ENCODE measurements at places on chromosomes 12 and 14. TPM values are rescaled to one million over a fixed set of nuclear protein-coding genes. Genes with fewer than 3 reads are reported as not detected.

The RFX4 gene
- 0.64 TPM for total RNA-seq

DNA sequence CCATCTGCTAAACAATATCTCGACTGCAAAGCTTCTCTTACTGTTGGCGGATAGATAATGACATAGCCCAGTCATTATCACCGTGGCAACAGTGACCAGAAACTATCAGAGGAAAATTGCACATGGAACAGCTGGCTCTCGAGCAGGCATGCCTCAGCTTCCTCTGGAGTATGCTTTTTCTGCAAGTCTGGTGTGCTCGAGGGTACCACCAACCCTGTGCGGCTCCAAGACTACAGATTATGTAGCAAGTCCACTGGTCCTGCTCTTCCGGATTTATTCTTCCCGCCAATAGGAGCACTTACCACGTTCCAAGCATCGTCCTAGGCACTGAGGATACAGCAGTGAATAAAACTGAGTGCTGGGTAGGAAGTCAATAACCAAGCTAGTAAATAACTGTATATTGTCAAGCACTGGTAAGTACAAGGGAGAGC is 1.4 kb upstream of the GLRX5 start:
- no peak for DNase-seq

The LGR5 gene
- total RNA-seq, result 0.15 TPM

DNA sequence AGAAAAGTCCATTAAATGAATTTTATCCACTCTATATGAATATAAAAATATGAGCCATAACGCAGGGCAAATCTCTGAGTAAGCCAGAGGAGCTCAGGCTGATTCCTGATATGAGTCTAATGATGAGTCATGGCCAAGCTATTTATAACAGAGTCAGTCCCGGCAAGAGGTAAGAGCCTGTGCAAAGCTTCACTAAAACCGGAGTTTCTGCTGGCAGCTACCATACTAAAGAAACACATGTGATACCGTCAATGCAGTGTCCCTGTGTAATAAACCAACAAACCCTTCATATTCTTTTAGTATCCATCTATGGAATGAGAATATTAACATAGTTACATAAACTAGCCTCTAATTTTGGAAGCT is 319.4 kb downstream of the KCNC2 start:
- no peak for DNase-seq

DNA sequence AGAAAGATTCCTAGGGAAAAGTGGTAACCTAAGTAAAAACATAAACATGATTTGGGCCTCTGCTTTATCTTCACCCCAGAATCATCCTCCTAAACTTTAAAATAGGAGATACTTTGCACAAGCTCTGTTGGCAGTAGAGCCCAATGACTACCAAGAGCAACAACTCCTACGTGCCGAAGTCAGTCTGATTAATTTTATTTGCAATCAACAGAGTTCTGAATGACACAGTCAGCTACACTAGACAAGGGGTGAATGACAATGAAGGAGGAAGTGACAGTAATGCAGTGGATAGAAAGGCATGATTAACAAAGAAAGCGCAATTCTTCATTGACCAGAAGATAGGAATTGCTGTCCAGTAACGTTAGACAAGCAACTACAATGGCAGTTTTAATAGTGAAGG is 957.9 kb upstream of the USP15 start:
- DNase-seq, result no peak

The TMBIM6 gene
- total RNA-seq, result 620 TPM

The FOXM1 gene
- total RNA-seq, result 0.44 TPM

DNA sequence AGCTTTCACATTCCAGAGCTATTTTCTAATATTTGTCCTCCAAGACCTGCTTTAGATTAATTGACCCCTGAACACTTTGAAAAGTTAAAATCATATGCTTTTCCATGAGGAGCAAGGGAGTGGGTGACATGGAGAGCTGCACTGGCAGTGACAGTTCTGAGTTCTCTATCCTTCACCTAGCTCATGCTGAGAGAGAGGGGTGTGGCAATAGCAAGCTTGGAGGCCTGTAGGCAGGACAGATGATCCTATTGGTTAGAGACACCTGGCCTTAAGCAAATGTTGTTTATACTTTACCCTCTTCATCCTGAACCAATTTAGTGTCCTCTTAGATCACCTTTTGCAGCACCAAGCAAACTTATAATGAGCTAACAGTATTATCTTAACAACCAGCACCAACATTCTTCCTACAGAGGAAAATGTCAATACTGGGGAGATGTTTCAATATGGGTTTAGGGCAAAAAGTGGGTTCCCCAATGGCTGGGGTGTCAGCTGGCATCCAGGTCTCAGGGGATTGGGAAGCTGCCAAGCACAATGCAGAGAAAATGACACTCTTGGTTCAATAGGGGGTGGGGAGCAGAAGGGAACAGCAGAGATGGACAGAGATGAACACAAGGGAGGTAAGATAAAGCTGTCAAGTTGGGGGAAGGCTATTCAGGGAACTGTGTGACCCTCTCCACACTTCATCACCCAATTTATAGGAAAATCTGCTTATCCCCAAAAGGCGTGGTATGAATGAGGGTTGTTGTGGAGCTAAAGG is 37.0 kb upstream of the PPM1H start:
- no peak for DNase-seq

DNA sequence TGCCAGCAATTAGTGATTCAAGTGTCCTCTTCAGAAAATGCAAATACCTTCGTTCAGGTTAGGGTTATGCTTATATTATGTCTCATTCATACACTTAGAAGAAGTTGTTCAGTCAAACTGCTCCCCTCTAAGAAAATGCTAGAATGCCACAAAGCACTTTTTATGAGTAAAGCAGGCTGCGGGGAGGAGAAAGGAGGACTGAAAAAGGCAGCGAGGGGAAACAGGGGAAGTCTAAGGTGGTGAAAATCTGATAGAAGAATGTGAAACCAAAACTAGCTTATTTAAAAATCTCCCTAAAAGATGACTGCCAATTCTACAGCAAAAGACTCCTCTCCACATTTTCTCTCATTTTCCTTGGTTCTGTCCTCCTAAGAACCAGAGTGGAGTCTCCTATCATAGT is 70.1 kb downstream of the PRKD1 start:
- DNase-seq, result no peak

GRCh38 chr14:23883684-23884540 is 69.7 kb upstream of the DHRS4 start:
- DNase-seq, result no peak

The CLEC2A gene
- not detected for total RNA-seq

- no peak for DNase-seq
Observed at GRCh38 chr14:69630360-69630759, 19.0 kb downstream of the SUSD6 start.

DNA sequence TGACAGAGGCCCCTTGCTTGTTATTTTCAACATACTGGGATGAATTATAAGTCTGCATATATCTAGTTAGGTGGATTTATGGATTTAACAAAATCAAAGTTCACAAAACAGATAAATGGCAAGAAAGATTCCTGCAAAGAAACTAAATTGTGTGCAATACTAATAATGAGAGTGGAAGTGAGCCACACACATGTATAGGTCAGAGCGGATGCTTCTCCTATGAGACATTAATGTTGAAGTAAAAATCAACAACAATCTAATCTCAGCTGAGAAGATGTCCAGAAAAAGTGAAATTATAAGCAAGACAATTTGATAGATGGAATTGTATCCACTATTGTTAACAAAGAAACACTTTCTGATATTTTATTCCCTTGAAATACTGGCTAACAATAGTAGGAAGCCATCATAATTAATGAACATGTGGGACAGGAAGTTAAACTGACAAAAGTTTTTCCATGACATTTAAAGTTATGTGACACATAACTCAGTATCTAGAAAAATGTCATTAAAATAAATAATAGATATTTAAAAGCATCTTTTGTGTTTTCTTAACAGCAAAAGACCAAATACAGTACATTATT is 39.7 kb downstream of the RAD51B start:
- no peak for DNase-seq

- DNase-seq, result no peak
Observed at GRCh38 chr12:90922145-90922627, 32.8 kb downstream of the CCER1 start.

Data from breast epithelium (tissue), 4 donors.